ENCODE measurements at places on chromosomes 12 and 14.
A peak's percentile ranks its signal among the peaks of the same experiment; 100 is the strongest.

- DNase-seq: no peak
Measured at GRCh38 chr12:59317598-59317997, 278.2 kb upstream of the SLC16A7 start.

DNA sequence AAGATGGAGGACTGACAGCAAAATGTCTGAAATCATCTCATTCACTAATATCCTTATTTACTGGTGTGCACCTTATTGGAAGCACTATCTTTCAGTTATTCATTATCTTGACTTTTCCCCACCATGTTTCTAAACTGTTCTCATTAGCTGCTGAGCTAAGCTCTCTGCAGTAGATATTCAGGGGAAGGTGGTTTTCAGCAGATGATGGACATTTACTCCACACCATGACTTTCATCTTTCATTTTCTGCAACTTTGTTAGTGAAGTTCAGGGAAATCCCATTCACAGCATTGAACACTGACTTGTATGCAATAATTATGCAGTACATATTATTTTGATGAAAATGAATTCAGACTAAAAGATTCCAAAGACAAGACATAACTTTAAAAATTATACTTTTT is 373.6 kb upstream of the FLRT2 start:
- no peak for DNase-seq

DNA sequence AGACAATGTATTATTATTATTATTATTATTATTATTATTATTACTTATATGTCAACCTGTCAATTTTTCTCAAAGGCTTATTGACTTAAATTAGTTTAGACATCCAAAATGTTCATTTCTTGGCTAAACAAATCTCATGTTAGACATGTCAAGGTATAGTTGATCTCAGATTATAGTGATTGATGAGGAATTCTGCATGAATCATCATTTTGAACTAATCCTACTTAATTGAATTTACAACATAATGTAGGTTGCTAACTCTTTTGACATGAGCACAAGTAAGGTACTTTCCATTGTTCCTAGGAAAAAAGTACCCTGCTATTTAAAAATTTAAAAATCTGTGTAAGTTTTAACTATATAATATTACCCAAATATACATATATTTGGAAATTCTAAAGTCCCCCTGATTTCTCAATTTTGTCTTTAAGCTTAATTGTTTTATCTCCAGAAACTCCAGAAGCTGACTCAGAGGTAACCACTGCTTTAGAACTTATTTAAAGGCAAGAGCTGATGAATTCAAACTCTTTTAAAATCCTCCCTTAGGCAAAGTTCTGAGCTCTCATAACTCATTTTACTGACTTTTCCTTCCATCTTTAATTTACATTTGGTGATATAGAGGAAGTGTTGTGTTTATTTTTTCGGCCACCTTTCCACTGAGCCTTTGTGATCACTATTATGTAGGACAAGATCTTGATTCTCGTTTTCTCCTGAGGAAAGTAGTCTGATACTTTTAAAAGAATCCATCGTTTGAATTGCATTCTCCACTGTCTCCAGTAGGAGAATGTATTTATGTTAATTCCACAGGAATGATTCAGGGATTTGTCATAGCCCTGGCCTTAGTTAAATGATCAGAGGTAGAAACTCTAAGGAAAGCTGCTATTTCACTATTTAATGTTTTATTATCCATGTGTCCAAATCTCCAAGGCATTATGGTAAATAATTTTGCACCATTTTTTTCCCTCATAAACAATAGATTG is 1304.5 kb downstream of the AACS start:
- DNase-seq: no peak

DNA sequence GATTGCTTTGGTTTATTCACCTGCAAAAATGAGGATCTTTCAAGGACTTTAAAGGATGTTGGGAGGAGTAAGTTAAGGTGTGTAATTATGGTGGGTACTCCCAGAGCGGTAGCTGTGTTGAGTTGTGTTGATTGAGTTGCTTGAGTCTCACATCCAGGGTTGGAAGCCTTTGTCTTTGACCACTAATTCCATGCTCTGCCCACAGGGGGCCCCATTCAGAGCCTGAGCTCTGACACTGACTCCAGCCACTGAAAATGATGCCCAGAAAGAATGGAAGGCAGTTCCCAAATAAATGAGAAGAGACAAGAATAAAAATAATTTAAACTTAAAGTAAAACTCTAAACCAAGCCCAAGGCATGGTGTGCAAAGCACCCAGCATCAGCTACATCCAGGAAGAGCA is 237.4 kb upstream of the PWP1 start:
- DNase-seq: peak; percentile 18

- DNase-seq: no peak
Measured at GRCh38 chr14:86088156-86088555, 558.2 kb downstream of the FLRT2 start.
